Small intestine (tissue), 16 donors: ENCODE measurements at places on chromosomes 5 and 9.
A peak's percentile ranks its signal among the peaks of the same experiment; 100 is the strongest.

- DNase-seq, result no peak
These were observed 110.1 kb downstream of the INSYN2B start for GRCh38 chr5:169870211-169870610.

- DNase-seq, result no peak
These were observed 163.6 kb downstream of the ZDHHC21 start for GRCh38 chr9:14529629-14530028.

DNA sequence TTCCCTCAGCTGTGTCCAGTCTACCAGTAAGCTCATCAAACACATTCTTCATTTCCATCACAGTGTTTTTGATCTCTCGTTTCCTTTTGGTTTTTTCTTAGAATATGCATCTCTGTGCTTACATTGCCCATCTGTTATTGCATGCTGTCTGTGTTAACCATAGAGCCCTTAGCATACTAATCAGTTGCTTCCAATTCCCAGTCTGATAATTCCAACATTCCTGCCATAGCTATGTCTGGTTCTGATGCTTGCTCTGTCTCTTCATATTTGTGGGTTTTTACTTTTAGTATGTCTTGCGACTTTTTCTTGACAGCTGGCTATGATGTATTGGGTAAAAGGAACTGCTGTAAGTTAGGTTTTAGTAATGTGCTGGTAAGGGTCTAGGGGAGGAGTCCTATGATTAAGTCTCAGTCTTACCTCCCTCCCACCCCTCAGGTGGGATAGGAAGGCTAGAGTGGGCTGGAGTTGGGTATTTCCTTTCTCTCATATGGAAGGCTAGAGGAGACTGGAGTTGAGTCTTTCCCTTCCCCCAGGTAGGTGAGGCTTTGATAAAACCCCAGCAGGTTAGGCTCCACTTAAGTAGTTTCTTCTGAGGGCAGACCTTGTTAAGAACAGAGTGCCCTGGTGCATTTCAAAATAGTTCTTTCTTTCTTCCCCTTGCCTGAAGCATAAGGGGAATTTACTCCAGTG is 99.1 kb upstream of the RASGRF2 start:
- DNase-seq, result no peak

GRCh38 chr5:133285583-133286021 is 233.8 kb downstream of the HSPA4 start:
- no peak for DNase-seq

DNA sequence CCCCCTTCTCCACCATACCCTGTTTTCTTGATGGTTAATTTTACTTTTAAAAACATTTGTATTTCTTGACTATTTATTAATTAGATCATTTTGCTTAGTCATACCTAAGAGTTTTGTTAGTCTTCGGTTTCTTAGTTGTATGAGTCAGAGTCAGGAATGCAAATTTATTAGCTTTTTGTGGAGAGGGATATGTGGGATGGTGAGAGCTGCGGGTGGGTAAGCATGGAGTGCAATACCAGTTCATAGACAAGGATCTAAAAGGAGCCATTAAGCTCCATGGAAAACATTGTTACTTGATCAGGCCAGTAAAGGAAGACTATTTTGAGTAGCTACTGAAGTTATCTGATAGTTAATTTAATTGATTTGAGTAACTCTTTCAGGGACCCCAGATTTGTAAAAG is 77.5 kb downstream of the ZSWIM6 start:
- DNase-seq, result peak; percentile 21

- DNase-seq, result no peak
These were observed 21.4 kb upstream of the HAVCR1 start for GRCh38 chr5:157080286-157080685.

DNA sequence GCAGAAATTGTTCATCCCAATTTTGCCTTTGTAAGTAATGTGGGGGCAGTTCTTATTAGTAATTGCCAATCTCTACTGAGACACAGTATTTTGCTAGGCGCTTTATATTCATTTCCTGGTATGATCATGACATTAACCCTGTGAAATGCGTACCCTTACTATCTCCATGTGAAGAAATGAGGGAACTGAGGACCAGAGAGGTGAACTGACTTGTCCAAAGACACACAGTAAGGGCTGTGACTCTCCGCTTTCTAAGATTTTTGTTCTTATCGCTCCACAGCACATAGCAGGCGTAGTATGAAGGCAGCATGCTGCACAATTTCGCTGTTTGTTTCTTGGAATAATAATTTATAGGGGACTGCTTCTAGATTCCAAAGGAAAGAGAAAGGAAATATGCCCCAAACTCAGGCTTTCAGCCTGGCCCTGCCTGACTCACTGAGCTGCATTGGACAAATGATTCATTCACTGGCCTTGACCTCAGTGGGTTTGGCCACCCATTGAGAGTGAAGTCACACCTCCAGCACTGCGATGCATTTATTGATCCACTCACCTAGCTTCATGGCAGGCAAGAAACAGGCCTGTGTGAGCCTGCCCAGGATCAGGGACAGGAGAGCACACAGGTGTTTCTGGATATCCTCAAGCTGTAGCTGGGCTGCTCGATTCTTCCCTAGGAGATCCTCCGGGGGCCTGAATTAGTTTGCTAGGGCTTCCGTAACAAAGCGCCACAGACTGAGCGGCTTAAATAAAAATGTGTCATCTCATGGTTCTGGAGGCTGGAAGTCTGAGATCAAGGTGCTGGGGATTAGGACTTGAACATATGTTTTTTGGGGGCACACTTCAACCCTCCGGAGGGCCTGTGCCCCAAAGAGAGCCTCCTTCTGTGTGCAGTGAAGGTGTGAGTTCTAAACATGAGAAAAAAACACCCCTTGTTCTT is 7.2 kb upstream of the DUSP1 start:
- peak; percentile 63 for DNase-seq

DNA sequence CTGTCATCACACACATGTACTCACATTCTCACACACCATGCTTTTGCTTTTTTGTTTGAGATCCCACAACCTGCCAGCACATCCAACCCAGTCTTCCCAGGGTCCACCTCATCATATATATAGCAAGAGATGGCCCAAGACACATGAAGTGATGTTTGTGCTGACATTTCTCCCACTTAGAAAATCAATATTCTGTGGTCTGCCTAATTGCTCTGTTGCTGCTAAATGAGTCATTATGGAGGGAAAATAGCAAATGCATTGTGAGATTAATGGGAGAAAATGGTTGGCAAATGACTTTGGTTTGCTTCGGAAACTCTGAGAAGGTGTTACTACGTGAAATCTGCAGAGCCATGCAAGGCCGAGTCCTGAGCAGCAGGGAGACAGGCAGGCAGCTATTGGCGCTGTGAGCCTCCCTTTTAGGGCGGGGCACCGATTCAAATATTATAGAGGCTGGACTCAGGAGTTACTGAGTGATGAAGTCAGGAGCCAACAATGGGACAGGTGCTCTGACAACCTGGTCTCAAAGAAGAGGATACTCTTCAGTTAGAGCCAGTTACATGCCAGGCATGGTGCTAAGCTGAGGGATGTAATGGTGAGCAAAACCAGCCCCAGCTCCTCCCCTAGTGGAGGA is 62.8 kb downstream of the DAB2IP start:
- DNase-seq, result no peak

- no peak for DNase-seq
These were observed 306.8 kb upstream of the DMAC1 start for GRCh38 chr9:8106362-8106761.

GRCh38 chr5:174844971-174845370 is 120.6 kb downstream of the MSX2 start:
- no peak for DNase-seq

- DNase-seq, result no peak
These were observed 73.0 kb upstream of the STARD4 start for GRCh38 chr5:111585291-111585690.

GRCh38 chr5:63194126-63194525 is 615.5 kb downstream of the LRRC70 start:
- no peak for DNase-seq

- DNase-seq, result no peak
These were observed 97.1 kb upstream of the ZNF608 start for GRCh38 chr5:124843596-124843899.
